ENCODE measurements at places on chromosomes 7 and 10. TPM values are rescaled to one million over a fixed set of nuclear protein-coding genes. Genes with fewer than 3 reads are reported as not detected.

PDE6C gene
- total RNA-seq = not detected

ZNF775 gene
- 7.4 TPM for total RNA-seq

BPGM gene
- total RNA-seq = 17.0 TPM

AVPI1 gene
- 21.4 TPM for total RNA-seq

CCL24 gene
- not detected for total RNA-seq

PLEKHS1 gene
- not detected for total RNA-seq

IFIT2 gene
- total RNA-seq = 2.0 TPM

ABHD11 gene
- total RNA-seq = 25.9 TPM

OIT3 gene
- total RNA-seq = not detected

MALRD1 gene
- total RNA-seq = 0.17 TPM

FKBP6 gene
- not detected for total RNA-seq

DDC gene
- total RNA-seq = not detected

VIPR2 gene
- not detected for total RNA-seq

CDH23 gene
- under 0.01 TPM for total RNA-seq

SEMA3E gene
- total RNA-seq = 0.45 TPM
